ENCODE measurements at places on chromosomes 4 and X.

DNA sequence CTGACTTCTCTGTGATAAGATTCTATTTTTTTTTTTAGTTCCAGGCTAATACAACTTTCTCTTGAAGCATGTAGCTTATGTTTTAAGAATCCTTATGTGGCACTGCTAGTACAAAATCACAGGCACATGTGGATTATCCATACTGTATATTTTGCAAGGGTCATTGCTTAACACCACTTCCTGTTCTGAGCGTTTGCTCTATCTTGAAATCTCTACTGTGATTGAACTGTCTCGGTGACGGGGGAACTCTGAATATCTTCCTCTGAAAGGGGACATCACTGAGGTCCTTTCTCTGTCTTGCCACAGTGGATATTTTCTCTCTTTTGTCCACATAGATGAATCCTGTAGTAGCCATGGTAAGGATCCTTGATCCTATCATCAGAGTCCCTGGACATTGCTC lies 2.1 kb upstream of the WFS1 start:
- no peak for DNase-seq

DNA sequence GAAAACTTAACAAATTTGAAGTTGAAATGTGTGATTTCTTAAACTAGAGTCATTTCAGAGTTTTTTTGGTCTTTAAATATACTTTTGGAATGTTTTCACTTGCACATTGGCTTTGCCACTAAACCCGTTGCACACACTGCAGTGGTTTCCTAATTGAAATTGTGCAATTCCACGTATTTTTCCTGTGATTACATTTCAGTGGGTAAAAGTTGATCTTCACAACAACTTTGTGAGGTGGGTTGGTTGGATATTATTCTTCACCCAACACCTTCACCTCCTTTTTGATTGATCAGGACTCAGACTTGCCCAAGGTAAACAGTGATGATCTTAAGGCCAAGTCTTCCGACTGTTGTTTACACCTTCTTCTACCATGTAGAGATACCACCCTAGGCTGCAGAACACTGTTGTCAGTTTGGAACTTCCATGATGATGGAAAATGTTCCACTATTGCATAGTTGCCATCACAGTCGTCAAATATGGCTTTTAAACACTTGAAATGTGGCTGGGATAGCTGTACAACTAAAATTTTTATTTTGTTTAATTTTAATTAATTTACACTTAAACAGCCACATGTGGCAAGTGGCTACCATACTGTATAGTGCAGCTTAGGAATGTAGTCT lies 13.7 kb downstream of the SEPTIN11 start:
- DNase-seq = no peak

DNA sequence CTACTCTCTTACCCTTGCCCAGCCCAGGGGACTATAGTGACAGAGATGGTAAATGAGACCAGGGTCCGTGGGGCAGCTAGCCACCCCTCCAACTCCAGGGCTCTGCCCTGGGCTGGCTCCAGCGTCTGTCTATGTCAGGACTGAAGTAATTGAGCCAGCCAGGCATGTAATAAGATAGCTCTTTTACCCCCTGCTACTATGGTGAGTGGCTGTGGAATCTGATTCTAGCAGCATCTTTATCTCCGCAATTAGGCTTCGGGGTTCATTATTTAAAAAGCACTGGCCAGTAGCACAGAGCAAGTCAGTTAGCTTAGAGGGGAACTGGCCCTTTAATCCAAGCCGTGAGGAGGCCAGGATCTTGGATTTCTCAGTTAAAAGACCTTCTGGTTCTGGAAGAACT lies 123.3 kb upstream of the RAI2 start:
- no peak for DNase-seq

DNA sequence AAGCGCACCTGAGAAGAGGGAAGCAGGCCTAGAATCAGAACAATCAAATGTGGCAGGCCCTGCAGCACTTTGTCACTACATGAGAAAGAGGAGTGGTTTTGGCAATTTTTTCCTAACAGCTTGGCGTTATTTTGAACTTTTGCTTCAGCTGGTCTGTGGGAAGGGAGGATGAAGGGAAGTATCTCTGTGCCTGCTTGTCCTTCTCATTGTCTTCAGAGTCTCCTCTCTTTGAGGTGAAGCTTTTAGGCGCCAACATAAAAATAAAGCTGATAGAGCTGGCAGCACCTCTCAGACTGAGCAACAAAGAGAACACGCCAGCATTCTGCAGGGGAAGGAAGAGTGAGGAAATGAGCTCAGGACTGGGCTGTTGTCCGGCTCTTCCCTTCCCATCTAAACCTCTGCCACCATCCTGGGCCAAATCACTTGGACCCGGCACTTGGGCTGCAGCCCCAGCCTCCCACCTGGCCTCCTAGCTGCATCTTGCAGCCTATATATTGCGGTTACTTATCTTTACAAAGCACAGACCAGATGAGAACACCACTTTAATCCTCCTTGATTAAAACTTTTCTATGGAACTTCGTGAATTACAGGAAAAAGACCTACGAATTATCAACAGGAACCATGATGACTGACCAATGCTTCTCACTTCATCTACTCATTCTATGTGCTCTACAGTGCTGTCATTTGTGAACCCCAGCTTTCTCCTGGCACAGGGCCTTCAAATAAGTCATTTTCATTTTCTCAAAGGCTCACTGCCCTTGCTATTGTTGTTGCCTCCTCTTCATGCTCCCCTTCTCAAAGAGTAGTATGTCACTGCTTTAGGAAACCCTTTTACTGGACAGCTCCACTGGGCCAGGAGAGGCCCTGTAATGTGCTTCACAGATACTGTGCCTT lies 476.4 kb upstream of the HS3ST1 start:
- no peak for DNase-seq

GRCh38 chrX:109704563-109704962 lies 28.5 kb downstream of the ACSL4 start:
- no peak for DNase-seq

GRCh38 chrX:19686876-19687275 lies 171.6 kb upstream of the MAP3K15 start:
- no peak for DNase-seq

DNA sequence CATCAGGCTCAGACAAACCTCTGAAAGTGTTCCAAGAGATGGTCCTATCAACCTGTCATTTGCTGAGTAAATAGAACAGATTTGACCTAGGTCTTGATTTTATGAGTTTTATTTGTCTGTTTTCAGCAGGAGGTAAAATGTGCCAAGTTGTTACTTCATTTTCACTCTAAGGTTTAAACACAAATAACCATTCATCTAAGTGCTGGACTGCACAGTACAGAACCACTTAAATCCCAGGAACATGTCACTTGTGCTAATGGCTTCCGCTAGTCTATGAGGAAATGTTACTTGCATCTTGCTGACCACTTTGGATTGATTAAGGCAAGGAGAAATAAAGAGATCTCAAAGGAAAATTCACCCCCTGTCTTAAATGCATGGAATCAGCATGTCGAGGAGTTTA lies 660.7 kb downstream of the SMARCA1 start:
- DNase-seq = no peak

DNA sequence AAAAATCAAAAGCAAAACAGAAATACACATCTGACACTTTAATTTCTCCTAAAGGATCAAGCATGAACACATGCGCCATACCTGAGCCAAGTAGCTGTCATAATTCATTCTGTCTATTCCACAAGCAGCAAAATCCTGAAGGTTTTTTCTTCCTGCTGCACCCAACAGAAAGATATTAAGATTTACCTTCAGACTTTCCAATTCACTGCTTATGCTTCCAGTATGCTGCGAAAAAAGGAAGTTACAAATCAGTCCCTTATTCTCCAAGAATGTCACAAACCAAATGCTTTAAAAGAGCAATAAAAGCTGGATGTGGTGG lies 29.2 kb upstream of the FGFBP2 start:
- DNase-seq = no peak

All from HS-27A (cell line).